ENCODE measurements at places on chromosomes 4 and X.

DNA sequence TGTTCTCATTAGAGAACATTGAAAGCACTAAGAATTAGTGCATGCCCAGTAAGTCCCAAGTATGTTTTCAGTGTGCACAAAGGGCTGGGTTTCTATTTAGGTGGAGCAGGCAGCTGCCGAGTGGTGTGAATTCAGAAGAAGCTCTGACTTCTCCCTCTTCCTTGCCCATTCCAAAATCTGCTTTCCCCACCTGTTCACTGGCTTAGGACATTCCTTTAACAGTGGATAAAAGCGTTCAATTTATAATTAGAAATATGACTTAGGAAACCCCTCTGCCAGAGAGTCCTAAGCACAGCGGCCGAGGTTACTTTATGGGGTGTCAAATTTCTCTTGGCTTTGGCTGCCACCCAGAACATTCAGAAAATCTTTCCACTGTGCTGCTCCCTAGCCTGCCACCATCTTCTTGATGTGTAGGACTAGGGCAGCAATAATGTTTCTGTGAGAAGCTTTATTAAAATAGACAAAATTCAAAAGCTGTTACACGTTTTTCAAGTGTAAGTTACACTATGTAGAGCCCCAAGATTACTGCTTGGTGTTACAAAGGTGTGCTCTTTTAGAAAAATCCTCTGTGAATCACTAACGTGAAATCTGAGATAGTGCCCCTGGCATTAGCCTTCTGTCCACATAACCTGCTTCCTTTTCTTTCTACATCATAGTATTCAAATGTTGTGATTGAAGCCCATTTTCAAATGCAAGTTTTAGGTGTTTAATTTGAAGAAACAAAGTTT lies 191.6 kb upstream of the ANKRD50 start:
- no peak for DNase-seq

GRCh38 chr4:128163177-128164117 lies 102.3 kb downstream of the LARP1B start:
- DNase-seq = no peak

- no peak for DNase-seq
Observed at GRCh38 chrX:71103110-71103983, 3.2 kb downstream of the CXorf65 start.

GRCh38 chrX:119541188-119541587 lies 24.0 kb downstream of the STEEP1 start:
- DNase-seq = no peak

DNA sequence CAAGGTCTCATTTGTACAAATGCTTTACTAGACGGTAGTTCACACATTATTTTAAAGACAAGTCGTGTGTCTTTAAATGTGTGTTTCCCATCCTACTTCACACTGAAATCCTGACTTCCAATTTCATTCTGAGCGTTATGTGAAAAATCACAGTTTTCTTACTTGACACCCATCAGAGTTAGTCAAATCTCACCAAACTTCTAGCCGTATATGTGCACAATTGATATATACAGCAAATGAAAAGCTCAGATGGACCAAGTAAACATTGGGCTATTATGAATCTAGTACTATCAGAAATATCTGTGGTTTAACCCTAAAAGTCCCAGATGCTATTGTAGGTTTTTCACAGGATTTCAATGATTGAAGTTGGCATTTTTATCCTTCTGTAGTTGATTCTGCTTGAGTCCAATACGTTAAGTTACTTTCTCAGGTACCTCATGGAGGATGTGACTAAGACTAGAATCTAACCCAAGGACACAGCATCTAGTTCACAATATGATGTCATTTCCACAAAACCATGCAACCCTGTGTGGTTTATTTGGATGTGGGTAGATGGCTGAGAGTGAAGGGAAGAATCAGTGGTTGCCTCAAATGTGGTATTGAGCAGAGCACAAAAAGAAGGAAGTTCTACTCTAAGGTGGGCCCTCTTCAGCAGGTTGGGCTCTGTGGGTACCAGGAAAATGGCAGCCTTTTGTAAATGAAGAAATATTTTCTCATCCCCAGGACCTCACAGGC lies 22.1 kb upstream of the TRIM60 start:
- no peak for DNase-seq

- DNase-seq = peak; percentile 1
Observed at GRCh38 chr4:88320780-88321373, 36.5 kb upstream of the PPM1K start.

DNA sequence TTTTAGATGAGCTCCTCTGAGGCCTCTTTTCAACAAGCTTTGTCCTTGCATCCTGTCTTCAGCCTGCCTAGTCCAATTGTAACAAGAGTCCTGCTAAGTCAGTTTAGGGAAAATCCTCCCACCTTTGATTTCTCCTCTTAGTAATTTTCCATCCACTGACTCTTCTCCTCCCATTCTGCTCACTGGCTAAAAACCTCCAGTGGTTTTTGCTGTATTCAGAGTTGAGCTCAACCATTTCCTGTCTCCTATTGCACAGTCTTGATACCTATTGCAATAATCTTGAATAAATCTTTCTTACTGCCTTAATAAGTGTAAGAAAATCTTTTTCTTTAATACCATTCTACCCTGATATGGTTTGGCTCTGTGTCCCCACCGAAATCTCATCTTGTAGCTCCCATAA lies 117.8 kb upstream of the ENPP6 start:
- DNase-seq = no peak

DNA sequence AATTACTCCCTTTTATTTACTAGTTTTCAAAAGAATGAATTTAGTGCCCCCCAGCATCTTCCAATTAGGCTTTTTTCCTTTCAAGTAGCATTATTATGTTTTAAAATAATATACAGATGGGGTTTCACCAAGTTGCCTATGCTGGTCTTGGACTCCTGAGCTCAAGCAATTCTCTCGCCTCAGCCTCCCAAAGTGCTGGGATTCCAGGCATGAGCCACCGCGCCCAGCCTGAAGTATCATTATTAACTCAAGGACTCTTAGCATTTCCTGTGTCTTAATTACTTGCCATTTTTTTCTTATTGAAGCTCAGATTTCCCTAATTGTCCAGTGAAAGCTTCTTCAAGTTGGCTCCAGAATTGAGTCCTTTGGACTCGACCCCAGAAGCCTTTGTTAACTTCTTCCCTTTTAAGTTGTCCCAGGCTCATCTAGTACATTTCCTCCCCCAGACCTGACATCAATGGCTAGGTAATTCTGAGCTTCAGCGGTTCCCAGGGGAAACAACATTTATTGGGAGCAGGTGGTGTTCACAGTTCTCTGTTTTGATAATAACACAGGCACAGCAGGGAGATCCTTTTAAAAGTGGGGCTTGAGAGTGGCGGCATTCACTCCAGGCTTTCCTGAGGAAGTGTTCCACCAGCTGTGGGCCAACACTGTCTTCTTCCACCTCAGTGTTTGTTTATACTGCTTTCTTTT lies 10.0 kb downstream of the SAT1 start:
- DNase-seq = no peak

DNA sequence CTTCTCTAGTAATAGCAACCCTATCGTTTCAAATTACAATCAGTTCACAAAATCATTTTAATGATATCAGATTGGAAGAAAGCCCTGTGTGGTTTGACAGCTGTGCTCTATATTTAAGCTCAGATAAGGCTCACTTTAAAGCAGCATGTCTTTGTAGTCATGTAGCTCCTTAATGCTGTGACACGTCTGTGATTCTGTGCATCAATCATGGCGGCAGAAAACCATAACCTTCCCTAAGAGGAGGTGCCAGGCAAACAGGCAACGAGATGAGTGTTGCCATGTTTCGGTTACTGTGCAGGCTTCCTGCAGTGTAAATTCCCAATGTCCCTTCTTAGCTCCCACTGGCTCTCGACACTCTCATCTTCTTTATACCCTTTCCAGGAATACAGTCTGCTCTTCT lies 212.7 kb downstream of the GRID2 start:
- no peak for DNase-seq

DNA sequence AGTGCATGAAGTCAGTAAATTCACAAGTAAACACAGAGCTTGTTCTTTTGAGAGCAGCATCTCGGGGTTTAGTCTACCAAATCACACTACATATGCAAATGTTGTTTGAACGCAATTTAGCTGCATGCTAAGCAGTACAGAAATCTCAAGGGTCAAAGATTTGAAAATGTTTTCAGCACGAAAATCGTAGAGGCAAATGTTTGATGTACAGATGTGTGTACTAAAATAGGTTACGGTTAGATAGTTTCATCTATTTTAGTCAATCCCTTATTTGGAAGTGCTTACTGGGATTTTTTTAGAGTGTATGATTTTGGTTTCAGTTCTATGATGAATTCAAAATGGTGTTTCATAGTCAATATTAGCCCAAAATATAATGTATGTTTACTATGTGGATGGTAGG lies 1928.2 kb upstream of the TENM3 start:
- DNase-seq = no peak

GRCh38 chr4:141637565-141637964 lies 1.2 kb downstream of the IL15 start:
- no peak for DNase-seq

GRCh38 chr4:140257461-140258305 lies 103.7 kb upstream of the MAML3 start:
- no peak for DNase-seq

Measured in stimulated activated CD8-positive, alpha-beta memory T cell treated with anti-CD3 and anti-CD28 coated beads, Interleukin-7, amount 100 ng/mL, for 1 hour (primary cell).